Activated T-cell treated with anti-CD3 and anti-CD28 coated beads, Interleukin-2, amount 50 U/mL, for 4 hours (primary cell): ENCODE measurements at places on chromosomes 6 and 20. TPM values are rescaled to one million over a fixed set of nuclear protein-coding genes. Genes with fewer than 3 reads are reported as not detected.

The KHDC1 gene
- total RNA-seq = 1.6 TPM

The CSNK2A1 gene
- total RNA-seq = 183 TPM

The MMP24 gene
- total RNA-seq = not detected

The BANF2 gene
- not detected for total RNA-seq

The HTR1E gene
- total RNA-seq = not detected

GRCh38 chr6:14288910-14289309 lies 171.3 kb downstream of the CD83 start:
- no peak for DNase-seq

DNA sequence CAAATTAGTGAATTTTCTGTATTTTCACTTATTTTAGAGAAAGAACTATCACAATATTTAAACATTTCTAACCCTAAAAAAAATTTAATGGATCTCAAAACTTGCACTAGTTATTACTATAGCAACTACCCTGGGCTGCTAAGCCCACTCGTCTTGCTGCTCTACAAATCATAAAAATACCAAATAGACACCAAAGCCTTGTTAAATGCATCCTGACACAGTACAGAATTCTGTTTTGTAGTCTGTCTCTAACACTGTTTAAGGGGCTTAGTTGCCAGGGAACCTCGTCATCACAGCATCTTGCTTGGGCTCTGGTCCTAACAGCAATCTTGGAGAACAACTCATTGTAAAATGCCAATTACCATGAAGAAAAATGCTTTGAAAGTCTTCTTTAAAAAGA lies 56.9 kb upstream of the MBOAT1 start:
- no peak for DNase-seq

DNA sequence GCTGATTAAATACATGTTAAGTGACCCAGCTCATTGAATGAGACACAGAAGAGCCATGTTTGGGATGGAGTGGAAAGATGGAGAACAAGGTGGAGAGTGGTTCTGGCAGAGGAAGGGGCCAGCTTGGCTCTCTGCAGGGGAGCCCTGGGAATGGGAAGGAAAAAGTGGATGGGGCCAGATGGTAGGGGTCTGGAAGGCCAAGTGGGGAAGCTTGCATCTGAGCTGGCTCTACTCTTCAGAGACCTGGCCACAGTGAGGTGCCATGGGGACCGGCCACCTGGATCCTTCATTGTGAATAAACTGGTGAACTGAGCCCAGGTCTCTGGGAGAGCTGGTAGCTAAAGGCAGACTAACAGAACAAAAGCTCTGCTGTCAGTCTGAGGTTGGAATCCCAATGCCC lies 48.9 kb upstream of the SIRPA start:
- DNase-seq = no peak

DNA sequence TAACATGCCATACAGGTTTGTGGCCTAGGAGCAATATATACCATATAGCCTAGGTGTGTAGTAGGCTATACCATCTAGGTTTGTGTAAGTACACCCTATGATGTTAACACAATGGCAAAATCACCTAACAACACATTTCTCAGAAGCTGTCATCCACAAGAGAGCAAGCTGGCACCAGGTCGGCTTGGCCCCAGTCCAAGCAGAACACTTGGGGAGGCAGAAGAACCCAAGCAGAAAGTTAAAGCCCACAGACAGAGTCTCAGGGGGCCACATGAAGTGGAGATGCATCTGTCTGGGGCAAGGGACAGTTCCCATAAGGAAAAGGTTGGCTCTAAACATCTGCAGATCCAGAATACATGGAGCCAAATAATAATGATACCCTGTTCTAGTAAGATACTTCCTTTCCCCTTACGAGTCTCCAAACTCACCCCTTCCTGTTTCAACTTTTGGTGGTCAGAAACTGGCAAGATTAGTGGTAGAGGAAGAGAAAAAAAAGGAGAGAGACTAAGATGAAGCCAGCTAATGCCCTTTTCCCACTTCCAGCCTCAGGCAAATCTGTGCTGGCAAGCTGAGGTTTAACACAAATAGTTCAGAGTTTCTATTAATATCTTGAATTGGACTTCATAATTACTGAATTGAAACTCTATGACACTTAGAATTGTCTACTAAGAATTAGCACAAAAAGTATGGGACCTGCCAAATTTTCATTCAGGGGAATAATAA lies 29.5 kb downstream of the TCF21 start:
- DNase-seq = no peak

- DNase-seq = no peak
Measured at GRCh38 chr20:57999465-58000111, 228.9 kb downstream of the ANKRD60 start.

GRCh38 chr20:4375881-4376280 lies 345.8 kb upstream of the PRND start:
- DNase-seq = no peak

GRCh38 chr6:169489563-169490245 lies 212.1 kb downstream of the WDR27 start:
- DNase-seq = no peak

- DNase-seq = no peak
Measured at GRCh38 chr6:55410674-55411073, 83.4 kb downstream of the GFRAL start.

GRCh38 chr6:151388997-151389617 lies 2.3 kb downstream of the ZBTB2 start:
- no peak for DNase-seq

- DNase-seq = no peak
Measured at GRCh38 chr6:37624606-37625574, 72.8 kb downstream of the MDGA1 start.

- DNase-seq = no peak
Measured at GRCh38 chr6:109081516-109082187, 13.0 kb downstream of the SESN1 start.

DNA sequence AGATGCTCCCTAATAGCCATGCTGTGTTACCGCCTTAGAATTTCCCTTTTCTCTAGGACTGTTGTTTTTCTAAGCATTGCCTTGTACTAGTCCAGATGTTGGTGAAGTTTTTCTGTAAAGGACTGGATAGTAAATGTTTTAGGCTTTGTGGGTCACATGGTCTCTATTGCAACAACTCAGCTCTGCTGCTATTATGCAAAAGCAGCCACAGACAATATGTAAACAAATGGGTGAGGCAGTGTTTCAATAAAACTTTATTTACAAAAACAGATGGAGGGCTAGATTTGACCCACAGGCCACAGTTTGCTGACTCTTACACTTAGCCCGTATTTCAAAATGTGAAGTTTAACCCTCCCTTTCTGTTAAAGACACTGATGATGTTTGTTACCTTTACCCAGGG lies 207.6 kb upstream of the MYLIP start:
- DNase-seq = no peak

DNA sequence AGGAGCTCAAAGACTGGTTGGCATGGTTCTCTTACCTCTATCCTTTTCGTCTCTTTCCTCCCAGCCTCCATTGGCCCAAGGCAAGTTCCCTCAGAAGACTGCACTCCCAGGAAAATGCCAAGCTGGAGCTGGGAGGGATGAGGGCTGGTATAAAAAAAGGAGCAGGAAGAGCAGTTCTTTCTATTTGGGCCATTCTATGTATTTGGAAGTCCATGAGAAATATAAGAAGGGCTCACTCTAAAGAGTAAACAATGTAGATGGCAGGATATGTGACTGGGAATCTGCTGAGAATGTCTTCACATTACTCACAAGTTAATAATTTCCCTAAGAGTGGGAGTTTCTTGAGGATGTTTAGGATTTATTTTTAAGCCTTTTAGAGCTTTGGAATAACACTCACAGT lies 36.6 kb upstream of the ADTRP start:
- DNase-seq = no peak

- peak; percentile 27 for DNase-seq
Measured at GRCh38 chr20:4813076-4813862, 91.6 kb downstream of the PRND start.

GRCh38 chr20:38112261-38112929 lies 52.7 kb downstream of the TGM2 start:
- DNase-seq = no peak

DNA sequence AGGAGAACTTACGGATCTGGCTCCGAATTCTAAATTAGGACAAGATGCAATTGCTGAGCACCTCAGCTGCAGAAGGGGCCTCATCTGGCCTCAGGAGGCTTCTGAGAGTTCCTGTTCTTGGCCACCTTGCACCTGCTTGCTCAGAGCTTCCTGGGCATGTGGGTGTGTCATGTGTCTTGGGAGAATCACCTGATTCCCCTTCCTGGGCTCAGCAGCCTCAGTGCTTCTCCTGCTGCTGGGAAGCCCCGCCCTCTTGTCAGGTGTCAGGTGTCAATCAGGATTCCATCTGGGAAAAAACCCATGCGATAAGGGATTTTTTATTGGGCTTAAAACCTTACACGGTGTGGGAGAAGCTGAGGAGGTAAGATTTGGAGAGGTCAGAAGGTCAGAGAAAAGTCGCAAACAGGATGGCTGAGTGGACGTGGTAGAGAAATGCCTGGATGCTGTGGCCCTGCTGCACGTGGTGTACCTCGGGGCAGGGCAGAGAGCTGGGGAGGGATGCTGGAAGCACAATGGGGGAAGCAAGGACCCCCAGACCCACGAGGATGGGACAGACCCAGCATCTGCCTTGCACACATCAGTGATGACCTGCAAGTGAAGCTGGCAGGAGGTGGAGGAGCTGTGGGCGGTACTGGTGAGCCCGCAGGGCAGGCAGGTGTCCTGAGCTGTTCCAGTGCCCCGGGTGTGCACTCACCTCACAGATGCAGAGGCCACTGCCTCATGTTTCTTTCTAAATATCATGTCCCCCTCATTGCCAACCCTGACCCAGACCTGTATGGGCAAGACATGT lies 170.8 kb downstream of the CDH4 start:
- DNase-seq = no peak
